ENCODE measurements at places on chromosomes 4 and X.
A peak's percentile ranks its signal among the peaks of the same experiment; 100 is the strongest.

GRCh38 chr4:7801001-7801400 is 138.7 kb downstream of the AFAP1 start:
- DNase-seq, result no peak

DNA sequence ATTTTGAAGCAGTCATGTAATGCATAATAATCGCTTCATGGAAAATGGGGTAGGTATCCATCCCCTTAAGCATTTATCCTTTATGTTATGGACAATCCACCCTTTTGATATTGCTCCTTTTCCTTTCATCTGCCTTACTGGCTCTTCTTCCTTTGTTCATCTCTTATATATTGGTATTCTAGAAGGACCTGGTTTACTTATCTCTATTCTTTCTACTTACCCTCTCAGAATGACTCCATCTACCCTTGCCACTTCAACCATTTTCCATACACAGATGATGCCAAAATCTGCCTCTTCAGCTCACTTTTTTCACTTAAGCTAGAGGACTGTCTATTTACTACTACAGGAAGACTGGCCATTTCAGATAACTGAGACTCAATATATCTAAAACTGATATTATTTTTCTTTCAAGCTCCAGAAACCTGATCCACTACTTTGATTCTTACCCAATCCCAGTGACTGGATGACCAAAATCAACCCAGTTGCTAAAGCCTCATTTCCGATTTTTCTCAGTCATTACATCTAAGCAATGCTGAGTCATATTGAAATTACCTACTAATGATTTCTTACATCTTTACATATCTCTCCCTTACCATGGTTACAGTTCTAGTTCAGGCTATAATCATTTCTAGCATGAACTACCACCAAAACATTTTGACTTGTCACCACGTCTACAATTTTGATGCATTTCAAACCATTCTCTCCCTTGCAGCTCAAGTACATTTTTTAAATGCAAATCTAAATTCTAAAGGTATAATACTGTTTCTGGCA is 93.7 kb downstream of the FAAH2 start:
- no peak for DNase-seq

- DNase-seq, result no peak
Measured at GRCh38 chrX:31355206-31355955, 283.5 kb upstream of the FTHL17 start.

- peak; percentile 77 for DNase-seq
Measured at GRCh38 chr4:82739287-82740190, 59.1 kb downstream of the SCD5 start.

GRCh38 chr4:141570290-141570689 is 66.1 kb upstream of the IL15 start:
- no peak for DNase-seq

- DNase-seq, result no peak
Measured at GRCh38 chrX:45743081-45743533, 542.4 kb upstream of the DIPK2B start.

- DNase-seq, result no peak
Measured at GRCh38 chrX:111831343-111831742, 44.6 kb upstream of the TRPC5OS start.

DNA sequence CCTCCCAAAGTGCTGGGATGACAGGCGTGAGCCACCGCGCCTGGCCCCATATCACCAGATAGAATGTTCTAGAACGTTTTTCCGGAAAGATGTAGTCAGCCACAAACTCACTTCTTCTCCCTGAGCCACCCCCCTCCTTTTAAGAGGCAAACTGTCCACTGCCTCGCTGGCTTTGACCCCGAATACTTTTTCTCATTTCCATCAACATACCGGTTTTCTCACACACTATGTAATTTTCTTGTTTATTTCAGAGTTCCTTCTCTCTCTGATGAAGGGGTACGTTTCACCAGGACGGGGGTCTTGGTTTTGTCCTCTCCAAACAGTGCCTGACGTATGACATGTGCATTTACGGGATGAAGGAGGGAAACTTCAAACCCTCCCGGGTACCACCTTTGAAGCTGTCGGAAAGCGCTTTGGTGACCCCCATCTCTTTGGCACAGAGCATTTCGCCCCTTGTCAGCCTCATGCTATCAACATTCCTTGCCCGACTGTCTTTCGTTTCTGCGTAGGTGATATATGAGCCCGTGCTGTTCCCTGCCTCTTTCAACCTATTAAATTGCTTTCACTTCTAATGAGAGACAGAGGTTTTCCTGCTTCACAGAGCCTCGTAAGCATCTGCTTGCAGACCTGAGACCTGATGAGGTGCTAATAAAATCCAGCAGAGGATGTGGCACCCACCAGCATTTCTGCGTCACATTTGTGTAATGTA is 73.8 kb downstream of the CRLF2 start:
- no peak for DNase-seq

DNA sequence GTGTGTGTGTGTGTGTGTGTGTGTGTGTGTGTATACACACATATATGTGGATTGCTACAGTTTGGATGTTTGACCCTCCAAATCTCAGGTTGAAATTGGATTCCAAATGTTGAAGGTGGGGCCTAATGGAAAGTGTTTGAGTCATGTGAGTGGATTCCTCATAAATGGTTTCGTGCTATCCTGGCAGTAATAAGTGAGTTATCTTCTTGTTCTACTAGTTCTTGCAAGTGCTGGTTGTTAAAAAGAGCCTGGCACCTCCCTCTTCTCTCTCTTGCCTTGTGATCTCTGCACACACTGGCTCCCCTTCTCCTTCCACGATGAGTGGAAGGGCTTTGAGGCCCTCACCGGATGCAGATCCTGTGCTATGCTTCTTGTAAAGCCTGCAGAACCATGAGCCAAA is 344.1 kb downstream of the SH2D1A start:
- DNase-seq, result no peak

- DNase-seq, result no peak
Measured at GRCh38 chr4:78581618-78582017, 30.0 kb downstream of the ANXA3 start.

GRCh38 chr4:41189666-41190065 is 24.7 kb downstream of the APBB2 start:
- no peak for DNase-seq
